ENCODE measurements at places on chromosomes 13 and 19. TPM values are rescaled to one million over a fixed set of nuclear protein-coding genes. Genes with fewer than 3 reads are reported as not detected.

The FPR1 gene
- polyA plus RNA-seq: 0.97 TPM

GRCh38 chr13:45333977-45334922 lies 6.7 kb downstream of the TPT1 start:
- DNase-seq: no peak

The LIM2 gene
- polyA plus RNA-seq: not detected

GRCh38 chr19:46202426-46202825 lies 27.1 kb upstream of the IGFL1 start:
- no peak for DNase-seq

DNA sequence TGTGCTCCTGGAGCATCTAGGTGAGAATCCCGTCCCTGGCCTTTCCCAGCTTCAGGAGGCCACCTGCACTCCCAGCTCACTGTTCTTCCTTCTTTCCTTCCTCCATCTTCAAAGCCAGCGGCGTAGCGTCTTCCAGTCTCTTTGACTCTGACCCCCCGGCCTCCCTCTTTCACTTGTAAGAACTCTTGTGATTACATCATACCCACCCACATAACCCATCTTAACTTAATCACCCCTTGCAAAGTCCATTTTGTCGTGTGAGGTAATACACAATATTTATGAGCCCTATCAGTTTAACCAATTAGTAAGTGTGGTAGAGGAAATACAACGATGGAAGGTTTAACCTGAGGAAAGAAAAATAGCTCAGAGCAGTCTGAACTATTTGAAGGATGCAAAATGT lies 4.6 kb upstream of the CDC16 start:
- DNase-seq: no peak

- no peak for DNase-seq
These were observed 46.0 kb downstream of the C13orf46 start for GRCh38 chr13:113927661-113928581.

- peak; percentile 72 for DNase-seq
These were observed 1.5 kb downstream of the GNA11 start for GRCh38 chr19:3095441-3096191.

The KLK15 gene
- not detected for polyA plus RNA-seq

The TNNI3 gene
- 8,501 TPM for polyA plus RNA-seq

The IRS2 gene
- polyA plus RNA-seq: 7.4 TPM

The SIGLECL1 gene
- not detected for polyA plus RNA-seq

The LHB gene
- not detected for polyA plus RNA-seq

- no peak for DNase-seq
These were observed 322.3 kb downstream of the NDFIP2 start for GRCh38 chr13:79803296-79803695.

GRCh38 chr13:40302351-40302750 lies 364.1 kb downstream of the FOXO1 start:
- no peak for DNase-seq

The S1PR5 gene
- polyA plus RNA-seq: 0.16 TPM

- DNase-seq: no peak
These were observed 35.4 kb downstream of the ANKRD10 start for GRCh38 chr13:110879482-110879881.

GRCh38 chr13:24038405-24038804 lies 122.1 kb upstream of the SPATA13 start:
- DNase-seq: no peak

- DNase-seq: no peak
These were observed 88.7 kb downstream of the MAB21L1 start for GRCh38 chr13:35387682-35388250.

DNA sequence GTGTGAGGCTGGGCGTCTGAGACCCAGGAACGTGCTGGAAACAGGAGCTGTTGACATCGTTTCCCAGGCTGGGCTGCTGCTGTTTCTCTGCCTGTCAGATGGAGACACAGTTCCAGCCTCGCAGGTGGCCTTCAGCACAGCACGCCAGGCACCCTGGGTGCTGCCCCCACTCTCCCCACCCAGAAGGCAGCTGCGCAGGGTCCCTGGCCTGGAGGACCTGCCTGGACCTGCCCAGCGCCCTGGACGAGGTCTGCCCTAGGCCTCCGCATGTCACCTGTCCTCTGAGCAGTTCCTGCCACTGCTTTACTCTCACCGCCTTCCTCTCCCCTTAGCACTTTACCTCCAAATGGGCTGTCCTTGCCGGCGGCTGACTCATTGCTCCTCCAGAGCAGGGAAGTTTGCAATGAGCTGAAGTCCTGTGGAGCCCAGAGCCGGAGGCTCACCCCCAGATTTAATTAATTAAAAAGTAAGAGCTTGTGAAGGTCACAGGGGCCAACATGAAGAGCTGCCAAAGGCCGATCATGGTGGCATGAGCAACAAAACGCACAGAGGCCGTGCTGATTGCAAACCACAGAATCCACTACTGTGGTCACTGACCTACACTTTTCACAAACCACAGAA lies 32.2 kb downstream of the C13orf46 start:
- no peak for DNase-seq

DNA sequence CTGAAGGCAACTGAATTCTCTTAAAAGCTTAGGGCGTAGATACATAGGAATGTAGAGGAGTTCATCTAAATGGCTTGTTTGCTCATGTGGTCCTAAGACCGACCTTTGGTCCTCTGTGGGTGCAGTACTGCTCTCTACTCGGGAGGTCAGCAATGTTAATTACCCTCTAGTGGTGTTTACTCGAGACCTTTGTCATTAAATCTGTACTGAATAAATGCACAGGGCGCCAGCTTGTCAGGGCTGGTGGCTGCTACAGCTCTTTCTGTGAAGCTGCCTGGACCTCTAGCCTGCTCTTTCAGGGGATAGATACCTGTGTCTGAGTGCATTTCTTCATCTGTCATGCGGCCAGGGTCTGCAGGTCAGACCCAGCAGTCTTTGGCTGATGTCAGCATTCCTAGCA lies 29.2 kb upstream of the MPHOSPH8 start:
- no peak for DNase-seq

The NLRP5 gene
- not detected for polyA plus RNA-seq

GRCh38 chr19:17778251-17778967 lies 16.5 kb upstream of the B3GNT3 start:
- peak; percentile 81 for DNase-seq

- no peak for DNase-seq
These were observed 85.0 kb downstream of the DOCK9 start for GRCh38 chr13:98892821-98893220.

DNA sequence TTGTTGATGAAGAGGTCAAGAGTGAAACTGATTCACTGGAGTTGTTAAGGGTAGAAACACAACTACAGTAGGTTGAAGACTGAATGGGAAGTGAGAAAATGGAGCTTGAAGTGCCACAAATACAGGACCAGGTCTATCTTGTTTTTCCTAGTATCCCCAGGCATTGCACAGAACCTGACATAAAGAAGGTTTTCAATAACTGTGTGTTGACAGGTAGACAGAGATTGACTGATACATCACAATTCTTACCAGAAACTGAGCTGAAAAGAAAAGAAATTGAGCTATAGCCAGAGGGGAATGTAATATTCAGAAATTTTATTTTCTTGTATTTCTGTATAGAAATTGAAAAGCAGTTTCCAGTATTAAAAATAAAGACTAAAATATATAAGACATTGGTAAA lies 767.7 kb downstream of the PCDH17 start:
- no peak for DNase-seq

DNA sequence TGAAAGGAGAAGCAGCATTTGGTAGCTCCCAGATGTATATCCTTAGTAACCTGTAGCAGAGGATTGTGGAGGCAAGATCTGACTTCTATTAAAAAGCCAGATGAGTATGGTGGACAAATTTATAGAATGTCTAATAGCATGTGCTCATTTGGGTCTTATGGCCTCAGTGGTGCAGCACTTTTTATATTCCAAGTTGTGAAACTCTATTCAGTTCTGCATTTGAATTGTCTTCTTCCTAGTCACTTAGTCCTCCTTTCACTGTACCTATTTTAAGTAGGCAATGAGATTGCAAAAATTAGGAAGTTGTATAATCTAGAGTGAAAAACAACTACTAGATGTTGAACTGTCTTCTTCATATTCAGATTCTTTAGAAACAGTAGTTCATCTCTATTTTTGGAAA lies 412.5 kb upstream of the PCDH9 start:
- DNase-seq: no peak

GRCh38 chr13:98915981-98916380 lies 61.9 kb downstream of the DOCK9 start:
- no peak for DNase-seq

Measured in right cardiac atrium (tissue), 5 donors.